NCI-H187 treated with DMSO at 0.1 percent for 48 hours (cell line): ENCODE measurements at places on chromosomes 7 and 10.

DNA sequence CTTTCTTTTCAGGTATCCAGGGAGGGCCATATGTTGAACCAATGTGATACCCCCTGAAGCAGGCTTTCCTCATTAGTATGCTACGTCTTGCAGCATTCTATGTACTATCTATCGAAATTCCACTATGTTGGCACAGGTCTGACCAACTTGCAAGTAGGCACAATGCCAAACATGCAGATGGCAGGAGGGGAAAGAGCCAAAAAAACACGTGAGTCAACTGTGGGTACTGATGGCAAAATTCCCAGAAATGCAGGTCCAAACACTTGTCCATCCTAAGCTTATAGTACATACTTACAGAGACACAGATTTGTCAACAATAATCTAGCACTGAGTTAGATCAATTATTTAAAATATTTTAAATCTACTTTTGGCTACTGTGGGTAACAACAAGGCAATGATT is 394.9 kb downstream of the DGKB start:
- DNase-seq, result no peak

DNA sequence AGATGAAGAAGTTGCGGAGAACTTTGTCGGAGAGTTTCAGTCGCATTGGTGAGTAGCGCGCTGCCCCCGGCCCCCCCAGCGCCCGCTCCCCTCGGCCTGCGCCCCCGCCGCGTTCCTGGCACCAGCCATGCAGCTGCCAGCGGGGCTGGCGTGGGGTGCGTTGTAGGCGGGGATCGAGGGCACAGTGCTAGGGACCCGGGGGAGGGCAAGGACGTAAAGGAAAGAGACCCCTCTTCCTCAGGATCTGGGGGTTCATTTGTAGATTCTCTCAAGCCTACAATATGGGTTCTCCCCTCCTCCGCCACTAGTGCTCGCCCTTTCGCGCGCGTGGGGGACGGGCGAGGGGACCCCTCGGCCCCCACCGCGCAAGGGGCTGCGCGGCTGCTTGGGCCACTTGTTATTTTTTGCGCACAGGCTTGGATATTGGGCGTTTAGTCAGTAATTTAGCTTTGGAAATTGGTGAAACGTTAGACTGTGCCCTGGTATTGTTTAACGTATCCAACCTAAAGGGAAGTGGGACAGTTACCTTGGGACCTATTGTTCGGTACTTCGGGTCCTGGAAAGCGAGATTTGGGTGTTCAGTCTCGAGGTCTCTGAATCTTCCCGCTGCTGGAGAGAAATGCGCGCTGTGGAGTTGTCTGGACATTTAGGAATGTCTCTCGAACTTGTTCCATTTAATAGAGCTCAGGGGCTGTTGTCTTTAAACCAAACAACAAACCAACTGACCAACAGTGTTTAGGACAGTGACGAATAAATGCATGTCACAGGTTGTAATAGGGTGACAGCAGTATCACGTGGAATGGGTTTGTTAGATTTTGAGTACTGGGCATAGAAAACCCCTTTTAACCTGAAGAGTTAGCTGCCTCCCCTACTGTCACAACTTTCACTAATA is 796 bp downstream of the CDK14 start:
- no peak for DNase-seq

GRCh38 chr10:33537066-33537465 is 202.6 kb upstream of the NRP1 start:
- no peak for DNase-seq

DNA sequence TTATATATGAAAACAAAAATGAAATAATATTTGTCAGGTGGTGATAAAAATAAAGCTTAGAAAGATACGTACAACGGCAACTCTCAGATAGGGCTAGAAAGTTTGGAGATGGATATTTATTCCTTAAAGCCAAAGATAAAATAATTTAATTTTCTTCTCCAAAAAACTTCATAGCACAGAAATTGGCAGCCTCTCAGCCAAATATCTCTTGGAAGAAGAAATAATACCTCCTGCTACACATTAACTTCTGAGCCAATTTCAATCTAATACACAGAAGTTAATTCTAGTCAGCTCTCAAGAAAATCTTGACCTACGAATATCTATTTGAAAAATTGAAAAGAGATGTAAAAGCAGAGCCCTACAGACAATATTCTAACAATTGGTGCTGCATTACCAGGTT is 122.4 kb downstream of the TES start:
- no peak for DNase-seq

GRCh38 chr7:46934198-46934825 is 647.6 kb downstream of the TNS3 start:
- no peak for DNase-seq

- DNase-seq, result no peak
Observed at GRCh38 chr10:73645251-73645650, 4.0 kb upstream of the MYOZ1 start.

DNA sequence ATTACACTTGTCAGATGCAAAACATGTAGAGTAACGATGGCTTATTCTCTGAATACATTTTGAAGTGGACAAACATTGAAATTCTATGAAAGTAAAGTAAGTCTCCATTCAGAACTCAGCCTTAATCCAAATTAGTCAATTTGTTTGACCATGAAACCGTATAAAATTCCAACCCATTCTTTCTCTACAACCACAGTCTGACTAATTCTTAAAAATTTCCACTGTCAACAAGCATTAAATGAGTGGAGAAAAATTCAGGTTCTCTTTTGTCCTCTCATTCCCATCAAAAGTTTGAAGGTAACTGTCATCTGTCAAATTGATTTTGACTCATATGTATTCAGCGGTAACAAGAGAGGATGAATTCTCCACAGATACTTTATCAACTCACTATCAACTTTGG is 1031.5 kb downstream of the SORCS1 start:
- DNase-seq, result no peak

DNA sequence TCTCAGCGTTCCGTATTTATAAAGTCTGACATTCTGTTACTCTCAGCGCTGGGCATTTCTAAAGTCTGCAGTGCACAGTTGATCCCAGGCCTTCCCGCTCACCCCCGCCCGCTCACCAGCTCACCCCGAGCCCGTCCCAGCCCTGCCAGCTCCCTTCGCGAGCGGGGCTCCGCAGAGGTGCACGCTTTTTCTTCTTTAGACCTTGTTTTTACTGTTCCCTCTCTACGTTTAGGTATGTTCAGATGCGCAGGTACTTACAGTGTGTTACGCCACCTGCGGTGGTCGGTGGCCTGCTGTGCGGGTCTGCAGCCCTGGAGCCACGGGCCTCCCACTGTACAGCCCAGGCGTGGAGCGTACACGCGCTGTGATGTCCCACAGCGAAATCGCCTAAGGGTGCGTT is 28.8 kb downstream of the NKX6-2 start:
- DNase-seq, result no peak

DNA sequence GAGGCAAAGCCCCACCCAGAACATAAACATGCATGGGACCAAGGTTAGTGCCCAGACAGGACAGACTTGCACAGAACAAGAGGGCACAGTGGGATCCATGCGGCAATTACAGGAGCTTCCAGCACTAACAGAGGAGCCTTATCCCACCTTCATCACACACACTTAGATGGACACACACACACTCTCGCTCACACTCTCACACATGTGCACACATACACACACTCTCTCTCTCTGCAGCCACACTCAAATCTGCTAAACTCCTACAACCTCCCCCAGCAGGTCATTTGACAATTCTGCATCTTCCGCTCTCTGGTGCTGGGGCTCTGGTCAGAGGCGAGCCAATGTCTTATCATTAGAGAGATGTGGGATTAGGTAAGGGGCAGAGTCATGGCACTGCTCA is 120.5 kb downstream of the UBE2H start:
- DNase-seq, result no peak

DNA sequence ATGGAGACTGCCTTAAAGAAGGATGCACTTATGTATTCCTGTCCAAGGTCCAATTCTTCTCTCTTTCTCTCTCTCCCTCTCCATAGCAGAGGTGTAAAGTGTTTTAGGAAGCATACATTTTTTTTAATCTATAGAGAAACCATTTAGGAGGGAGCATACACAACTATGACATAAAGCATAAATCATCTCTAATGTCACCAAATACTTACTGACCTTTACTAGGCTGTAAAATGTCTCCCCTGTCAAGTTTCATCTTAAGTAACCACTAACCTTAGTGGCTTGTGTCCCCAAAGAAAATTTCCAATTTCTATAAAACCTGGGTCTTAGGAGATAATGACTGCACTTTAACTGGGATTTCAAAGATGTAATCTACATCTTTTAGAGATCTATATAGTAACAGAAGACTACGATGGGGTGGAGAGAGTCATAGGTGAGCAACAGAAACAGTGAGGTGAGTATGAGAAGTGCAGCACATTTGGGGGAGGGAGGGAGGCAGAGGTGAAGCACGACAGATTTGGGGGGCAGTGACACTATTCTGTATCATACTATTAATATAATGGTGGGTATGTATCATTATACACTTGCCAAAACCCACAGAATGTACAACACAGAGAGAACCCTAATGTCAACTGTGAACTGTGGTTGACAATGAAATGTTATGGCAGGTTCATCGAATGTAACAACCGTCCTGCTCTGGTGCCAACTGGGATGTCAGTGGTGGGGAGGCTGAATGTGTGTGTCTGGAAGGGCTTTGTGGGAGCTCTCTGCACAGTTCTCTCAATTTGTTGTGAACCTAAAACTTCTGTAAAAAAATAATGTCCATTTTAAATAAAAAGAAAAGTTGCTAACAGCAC is 79.5 kb downstream of the PIP4K2A start:
- no peak for DNase-seq

- DNase-seq, result no peak
Observed at GRCh38 chr7:101124376-101125056, 2.4 kb upstream of the SERPINE1 start.

GRCh38 chr7:90178166-90178565 is 23.9 kb downstream of the STEAP1 start:
- DNase-seq, result no peak

GRCh38 chr7:94700926-94701554 is 45.1 kb upstream of the SGCE start:
- no peak for DNase-seq

GRCh38 chr10:11191190-11191589 is 173.5 kb downstream of the CELF2 start:
- no peak for DNase-seq

- DNase-seq, result no peak
Observed at GRCh38 chr7:28685644-28686417, 272.3 kb downstream of the TRIL start.

GRCh38 chr7:3076163-3076562 is 32.5 kb upstream of the CARD11 start:
- no peak for DNase-seq

GRCh38 chr10:100970076-100970913 is 991 bp downstream of the SEMA4G start:
- DNase-seq, result no peak

DNA sequence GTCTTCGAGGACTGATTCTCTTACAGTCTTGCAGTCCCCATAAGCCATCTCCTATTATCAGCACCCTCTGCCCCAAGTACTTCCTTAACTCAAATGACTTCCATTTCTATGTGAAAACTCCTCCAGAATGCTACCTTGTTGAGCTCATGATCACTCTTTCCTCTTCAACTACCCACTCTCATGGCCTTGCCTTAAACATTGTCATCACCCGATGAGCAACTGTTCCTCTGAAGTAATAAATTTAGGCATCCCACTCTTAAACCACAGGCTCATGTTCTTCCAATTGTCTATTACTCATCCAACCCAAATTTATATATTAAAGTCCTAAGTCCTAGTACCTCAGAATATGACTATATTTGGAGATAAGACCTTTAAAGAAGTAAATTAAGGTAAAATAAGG is 152.9 kb downstream of the C1GALT1 start:
- DNase-seq, result no peak

DNA sequence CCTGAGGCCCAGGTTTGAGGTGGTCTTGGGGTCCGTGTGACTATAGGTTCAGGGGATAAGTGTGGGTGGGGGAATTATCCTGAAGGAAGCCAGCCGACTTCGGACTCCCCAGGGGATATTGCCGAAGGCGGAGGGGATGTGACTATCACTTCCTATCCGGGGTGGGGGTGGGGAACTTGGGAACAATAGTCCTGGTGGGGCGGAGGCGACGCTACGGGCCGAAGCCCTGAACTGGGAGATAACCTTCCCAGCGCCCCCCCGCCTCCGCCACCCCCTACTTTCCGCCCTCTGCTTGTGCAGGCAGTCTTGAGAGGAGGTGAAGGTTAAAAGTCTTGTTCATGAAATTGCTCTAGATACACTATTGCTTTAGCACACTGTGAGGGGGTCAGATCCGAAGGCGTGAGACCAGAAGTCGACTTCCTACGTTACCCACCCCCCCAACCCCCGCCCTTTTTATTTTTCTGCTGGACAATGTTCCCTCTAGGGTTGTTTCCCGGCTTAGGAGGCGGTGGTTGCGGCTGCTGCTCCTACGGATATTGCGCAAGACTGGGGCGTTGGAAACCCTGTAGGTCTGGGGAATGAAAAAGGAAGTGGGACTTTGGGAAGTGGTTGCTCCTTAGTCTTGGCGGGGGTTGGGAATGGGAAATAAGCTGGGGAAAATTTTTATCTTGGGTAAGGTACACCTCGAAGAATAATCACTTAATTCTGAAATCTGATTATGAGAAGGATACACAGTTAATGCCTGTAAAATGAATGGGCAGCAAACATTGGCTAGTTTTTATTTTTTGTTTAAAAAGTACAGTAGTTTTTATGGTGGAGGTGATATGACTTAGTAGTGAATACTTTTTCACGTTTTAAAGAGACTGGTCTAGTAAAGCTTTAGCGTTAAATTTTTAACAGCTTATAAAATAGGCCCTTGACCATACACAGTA is 1.5 kb downstream of the PTPN12 start:
- DNase-seq, result peak; percentile 19

DNA sequence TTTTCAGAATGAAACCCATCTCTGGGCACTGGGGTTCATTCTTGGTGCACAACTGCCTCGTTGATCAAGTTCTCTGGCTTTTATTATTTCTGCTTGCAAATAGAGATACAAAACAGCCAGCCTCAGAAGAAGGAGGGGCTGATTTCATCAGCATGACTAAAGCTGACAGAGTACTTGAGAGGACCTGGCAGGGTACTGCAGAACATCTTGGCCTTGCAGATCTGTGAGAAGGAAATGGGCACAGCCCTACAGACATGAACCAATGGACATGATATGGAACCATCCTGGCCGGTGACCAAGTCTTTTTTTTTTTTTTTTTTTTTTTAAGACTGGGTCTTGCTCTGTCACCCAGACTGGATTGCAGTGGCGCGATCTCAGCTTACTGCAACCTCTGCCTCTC is 240.6 kb downstream of the VTI1A start:
- no peak for DNase-seq
